Iris pigment epithelial cell (primary cell): ENCODE measurements at places on chromosomes 12 and 14.

DNA sequence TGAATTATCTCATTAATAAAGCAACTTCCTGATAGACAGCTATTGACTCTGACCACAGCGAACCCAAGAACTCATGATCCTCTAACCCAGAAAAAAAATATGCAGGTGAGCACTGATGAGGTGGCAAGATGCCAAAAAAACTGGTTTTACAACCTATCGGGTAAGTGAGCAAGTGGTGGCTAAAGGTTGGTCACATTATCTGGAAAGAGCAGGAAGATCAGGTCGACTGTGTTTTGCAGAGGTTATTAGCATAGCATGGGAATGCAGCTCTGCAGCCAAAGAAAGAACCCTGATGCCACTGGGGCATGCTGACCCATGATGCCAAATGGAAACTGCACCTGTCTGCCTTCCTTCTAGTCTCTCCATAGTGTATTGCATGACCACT, 23.5 kb downstream of the BHLHE41 start:
- DNase-seq: no peak

DNA sequence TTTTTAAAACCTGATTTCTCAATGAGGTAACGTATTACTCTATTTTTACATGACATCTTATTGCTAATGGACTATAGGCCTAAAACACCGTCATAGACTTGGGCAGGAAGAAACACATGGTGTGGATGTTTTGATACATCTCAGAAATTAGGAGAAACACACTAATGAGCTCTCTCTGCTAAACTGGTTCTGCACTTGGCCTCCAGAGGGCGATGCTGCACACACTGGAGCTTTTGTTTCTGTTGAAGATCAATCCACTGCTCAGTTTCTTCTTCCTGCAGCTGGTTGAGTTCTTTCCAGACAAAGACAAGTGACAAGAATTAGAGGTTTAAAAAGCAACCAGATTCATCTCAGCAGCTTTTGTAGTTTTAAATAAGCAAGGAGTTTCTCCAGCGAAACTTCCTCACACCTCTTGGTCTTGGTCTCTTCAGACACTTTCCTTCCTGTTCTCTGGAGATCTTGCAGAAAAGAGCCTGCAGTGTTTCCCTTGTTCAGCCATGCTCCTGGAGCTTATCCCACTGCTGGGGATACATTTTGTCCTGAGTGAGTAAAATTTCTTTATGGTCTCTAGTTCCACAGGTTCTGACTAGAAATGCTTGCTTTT, 178.5 kb upstream of the OR4E1 start:
- DNase-seq: peak; percentile 40

DNA sequence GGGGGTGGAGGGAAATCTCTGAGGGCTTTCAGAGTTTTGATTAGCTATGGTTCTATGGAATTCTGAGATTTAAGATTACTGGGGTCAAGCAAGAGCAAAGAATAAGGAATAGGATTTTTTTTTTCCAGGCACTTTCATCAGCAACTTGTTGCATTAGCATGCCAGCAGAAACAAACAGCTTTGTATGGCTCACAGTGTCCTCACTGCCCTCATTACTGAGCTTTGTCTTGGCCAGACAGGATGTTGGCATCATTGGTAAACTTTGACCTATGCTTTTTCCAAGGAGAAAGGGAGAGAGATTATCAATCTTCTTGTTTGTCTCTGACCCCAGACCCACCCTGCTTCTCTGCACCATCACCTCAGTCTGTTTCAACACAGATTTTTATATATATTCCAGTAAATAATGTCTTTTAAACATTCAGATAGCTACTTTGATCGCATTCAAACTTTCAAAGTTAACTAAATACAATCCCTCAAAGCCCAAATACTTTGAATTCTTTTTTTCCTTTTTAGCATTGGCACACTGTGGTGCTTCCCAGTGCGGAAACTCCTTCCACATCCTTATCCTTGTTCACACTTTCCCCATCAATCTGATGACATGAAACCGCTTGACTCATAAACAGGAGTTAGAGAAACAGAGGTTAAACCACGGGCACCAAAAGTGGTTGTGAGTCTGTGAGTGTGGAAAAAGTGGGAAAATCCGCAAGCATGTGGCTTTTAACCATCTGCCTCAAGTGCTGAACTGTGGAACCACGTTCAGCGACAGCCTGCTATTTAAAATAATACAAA, 282.2 kb upstream of the FAR2 start:
- DNase-seq: no peak

DNA sequence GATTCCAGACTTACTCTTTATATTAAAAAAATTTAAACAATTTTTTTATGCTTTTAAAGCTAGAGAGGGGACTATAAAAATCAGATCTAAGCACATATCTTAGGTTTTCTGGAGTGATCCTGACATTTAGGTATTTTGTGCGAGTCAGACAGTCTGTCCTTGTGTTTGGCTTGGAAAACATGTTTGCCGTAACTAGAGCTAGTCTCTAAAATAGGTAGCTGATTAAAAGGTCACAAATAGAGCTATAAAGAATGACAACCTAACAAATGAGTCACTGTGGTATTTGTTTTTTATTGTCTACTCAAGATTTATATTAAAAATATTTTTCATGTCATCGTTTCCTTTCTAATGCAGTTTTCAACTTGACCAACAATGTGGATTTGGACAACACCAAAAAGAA, 73.4 kb downstream of the MNAT1 start:
- DNase-seq: peak; percentile 36

DNA sequence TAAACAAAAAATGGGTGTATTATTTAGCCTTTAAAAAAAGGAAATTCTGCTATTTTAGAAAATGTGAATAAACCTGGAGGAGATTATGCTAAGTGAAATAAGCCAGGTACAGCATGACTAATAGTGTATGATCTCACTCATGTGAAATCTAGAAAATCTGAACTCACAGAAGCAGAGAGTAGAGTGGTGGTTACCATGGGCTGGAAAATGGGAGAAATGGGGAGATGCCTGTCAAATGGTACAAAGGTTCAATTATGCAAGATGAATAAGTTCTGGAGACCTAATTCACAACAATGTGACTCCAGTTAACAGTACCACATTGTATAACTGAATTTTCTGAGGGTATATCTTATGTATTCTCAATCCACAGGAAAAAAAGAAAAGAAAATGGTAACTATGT, 17.4 kb upstream of the LEMD3 start:
- peak; percentile 17 for DNase-seq

- DNase-seq: no peak
Measured at GRCh38 chr12:29146196-29146595, 2.9 kb upstream of the FAR2 start.

DNA sequence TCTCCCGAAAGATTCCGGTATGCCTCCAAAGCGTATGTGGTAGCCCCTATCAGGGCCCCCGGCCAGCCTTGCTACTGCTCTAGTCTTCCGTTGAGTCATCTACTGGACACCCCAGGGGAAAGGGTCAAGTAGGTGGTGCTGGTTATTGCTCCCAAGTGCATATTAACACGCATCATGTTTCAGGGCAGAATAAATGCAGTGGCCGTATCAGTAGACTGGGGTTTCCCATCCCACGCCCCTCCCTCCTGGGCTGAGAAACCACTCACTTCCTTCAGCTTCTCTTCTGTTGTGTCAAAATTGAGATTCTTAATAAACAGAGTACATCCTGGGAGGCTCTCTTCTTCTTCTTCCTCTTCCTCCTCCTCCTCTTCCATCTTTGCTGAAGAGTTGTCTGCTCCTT, 39.3 kb downstream of the RBM19 start:
- peak; percentile 12 for DNase-seq

- no peak for DNase-seq
Measured at GRCh38 chr12:113500782-113501311, 29.2 kb upstream of the LHX5 start.

- DNase-seq: peak; percentile 77
Measured at GRCh38 chr14:51540364-51540763, 111.3 kb upstream of the FRMD6 start.

- DNase-seq: peak; percentile 91
Measured at GRCh38 chr12:69648476-69648875, 37.8 kb upstream of the LRRC10 start.

DNA sequence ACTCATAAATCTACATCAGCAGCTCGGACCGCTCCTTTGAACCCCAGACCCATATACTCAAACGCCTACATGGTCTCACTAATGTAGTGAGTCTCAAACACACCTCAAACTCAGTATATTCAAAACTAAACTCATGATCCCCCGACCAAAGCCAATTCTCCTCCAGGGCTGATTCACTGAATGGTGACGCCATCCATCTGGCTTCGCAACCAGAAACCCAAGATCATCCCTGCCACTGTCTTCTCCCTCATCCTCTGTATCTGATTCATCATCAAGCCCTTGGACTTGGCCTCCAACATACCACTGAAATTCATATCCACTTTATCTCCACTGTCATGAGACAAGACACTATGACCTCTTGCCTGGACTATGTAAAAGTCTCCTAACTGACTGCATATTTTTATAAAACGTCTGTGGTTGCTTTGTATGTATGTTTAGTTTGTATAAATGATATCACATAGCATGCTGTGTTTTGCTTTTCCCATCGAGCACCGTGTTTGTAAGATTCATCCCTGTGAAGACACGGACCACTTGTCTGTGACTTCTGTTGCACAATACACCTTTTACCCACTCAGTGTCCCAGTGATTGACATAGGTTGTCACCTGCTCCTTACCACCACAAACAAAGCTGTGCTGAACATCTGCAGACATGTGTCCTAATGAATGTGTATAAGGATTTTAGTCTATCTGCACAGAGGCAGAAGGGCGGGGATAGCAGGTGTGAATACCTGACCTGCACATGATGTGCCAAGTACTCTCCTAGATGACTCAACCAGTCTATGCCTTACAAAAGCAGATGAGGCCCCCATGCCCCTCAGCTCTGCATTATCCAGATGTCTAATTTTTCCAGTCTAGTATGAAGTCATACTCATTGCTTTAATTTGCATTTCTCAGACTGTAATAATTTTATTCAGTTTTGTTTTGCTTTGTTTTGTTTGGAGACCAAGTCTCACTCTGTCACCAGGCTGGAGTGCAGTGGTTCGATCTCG, 76.9 kb downstream of the VWF start:
- peak; percentile 85 for DNase-seq

DNA sequence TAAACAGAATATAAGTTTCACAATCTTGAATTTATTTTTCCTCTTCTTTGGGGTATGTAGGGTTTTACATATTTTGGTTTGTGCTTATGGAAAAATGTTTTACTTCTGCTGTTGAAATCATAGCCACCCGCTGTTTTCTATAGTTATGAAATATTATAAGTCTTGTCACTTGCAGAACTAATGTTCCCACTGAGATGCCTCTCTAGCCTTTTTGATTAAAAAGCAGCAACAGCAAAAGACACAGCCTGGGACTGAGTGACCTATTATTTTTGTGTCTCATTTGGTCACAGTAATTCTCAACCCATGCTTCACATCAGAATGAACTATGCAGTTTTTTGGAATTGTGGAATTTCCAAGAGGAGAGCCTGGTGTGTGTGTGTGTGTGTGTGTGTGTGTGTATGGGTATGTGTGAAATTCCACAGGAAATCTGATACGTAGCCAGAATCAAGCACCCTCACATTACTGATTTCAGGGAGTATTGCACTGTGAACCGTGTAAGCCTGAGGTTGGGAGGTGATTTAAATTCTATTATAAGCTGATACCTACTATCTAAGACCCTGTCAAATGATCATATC, 55.7 kb upstream of the FRMD6 start:
- no peak for DNase-seq

- no peak for DNase-seq
Measured at GRCh38 chr12:97275256-97275655, 187.3 kb upstream of the RMST start.

- DNase-seq: peak; percentile 67
Measured at GRCh38 chr12:98439471-98439951, 75.9 kb upstream of the TMPO start.

GRCh38 chr12:127300753-127301152, 966.2 kb upstream of the TMEM132C start:
- DNase-seq: no peak

DNA sequence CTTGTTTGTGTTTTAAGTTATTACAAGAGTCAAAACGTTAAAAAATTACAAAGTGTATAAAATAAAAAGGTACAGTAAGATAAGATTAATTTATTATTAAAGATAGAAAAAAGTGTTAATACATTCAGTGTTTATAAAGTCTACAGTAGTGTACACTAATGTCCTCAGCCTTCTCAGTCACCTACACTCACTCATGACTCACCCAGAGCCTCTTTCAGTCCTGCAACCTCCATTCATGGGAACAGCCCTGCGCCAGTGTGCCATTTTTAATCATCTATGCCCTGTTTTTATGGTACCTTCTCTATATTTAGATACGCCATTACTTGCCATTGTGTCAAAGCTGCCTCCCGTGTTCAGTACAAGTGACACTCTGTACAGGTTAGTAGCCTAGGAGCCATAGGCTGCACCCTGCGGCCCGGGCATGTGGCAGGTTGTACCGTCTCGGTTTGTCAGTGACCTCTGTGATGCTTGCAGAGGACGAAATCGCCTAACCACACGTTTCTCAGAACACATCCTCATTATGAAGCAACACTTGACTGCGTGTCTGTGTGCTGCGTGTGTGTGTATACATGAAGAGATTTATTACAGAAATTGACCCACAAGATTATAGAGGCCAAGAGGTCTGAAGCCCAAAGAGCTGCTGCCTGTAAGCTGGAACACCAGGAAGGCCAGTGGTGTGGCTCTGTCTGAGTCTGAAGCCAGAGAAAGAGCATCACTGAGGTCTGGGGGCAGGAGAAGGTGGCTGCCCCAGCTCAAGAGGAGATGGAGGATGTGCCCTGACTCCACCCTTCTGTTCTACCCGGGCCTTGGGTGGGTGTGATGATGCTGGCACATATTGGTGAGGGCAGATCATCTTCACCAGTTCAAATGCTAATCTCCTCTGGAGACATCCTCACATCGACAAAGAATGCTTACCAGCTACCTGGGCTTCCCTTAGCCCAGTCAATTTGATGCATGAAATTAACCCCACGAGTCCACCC, 116.6 kb upstream of the C14orf180 start:
- DNase-seq: no peak

GRCh38 chr12:12819752-12820311, 6.7 kb downstream of the DDX47 start:
- peak; percentile 99 for DNase-seq

GRCh38 chr14:65637780-65638179, 225.2 kb downstream of the FUT8 start:
- peak; percentile 9 for DNase-seq
